Caudate nucleus (tissue), 63 donors: ENCODE measurements at places on chromosomes 12 and 14.

GRCh38 chr12:120283318-120283717 is 8.4 kb downstream of the RNU4-2 start:
- no peak for DNase-seq

DNA sequence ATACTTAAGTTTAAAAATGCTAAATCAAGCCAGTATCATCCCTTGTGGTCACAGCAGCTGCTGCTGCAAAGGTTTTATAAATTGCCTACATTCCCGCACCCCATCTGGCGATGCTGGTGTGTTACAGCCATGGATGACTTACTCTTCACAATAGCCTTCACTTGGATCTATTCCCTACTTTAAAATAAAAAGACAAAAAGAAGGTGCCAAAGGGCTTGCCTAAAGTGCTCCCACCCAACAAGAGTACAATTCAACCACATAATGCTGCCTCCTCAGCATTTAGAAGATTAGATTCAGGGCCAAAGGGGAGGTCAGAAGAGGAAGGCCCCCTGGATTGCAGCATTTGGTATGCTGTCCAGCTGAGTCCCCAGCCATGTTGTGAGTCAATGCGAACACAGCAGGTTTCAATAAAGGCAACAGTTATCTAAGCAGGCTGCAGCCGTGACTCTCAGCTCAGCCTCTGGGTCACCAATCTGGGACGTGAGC is 176.1 kb downstream of the DAD1 start:
- DNase-seq: no peak

DNA sequence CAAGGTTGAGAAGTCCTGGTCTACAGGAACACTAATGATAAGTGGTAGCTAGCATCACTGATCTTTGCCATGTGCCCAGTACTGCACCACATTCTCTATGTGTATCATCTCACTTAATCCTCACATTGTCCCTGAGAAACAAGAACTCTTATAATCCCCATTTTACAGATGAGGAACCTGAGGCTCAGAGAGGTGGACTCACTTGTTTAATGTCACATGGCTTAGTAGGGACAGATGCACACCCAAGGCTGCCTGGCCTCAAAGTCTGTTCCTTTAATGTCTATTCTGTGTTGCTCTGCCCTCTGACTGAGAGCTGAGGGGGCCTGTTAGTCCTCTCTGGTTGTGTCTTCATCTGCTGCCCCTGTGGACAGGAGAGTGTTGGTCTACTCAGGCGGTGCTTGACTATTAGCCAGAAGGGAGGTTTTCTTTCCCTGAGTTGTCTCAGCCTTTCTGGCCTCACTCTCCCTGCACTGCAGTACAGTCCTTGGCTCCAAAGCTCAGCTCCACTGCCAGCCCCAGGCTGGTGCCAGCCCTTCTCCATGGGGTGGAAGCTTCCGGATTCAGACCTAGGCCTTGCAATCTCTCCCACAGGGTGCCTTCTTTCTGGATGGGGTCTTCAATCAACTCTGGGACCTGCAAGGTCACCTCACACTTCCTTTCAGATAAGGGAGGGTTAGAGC is 4.9 kb upstream of the DYNLL1 start:
- DNase-seq: no peak

DNA sequence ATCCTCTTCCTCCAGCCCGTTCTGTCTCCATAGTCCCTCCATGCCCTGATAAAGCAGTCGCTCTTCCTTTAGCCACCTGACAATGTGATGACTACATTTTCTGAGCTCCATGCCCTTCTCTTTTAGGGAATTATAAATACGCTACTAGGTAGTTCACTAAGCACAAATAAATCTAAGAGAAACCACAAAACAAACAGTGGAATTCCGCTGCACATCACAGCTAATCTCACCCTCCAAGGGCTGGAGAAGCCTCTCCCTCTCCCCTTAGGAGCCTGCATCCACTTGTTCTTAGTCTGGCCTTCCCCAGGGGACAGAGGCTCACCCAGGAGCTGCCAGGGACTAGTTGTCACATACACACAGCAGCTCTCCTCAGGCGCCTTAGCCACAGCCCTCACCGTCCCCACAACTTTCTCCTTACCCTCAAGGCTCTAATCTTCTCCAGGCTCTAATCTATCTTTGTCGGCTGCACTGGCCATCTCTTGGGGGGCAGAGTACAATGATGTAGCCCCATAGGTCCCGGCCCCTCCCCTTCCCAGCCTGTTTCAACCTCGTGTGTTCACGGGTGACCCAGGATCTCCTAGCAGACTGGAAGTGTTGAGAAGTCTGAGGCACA is 55.9 kb upstream of the GPR68 start:
- no peak for DNase-seq

DNA sequence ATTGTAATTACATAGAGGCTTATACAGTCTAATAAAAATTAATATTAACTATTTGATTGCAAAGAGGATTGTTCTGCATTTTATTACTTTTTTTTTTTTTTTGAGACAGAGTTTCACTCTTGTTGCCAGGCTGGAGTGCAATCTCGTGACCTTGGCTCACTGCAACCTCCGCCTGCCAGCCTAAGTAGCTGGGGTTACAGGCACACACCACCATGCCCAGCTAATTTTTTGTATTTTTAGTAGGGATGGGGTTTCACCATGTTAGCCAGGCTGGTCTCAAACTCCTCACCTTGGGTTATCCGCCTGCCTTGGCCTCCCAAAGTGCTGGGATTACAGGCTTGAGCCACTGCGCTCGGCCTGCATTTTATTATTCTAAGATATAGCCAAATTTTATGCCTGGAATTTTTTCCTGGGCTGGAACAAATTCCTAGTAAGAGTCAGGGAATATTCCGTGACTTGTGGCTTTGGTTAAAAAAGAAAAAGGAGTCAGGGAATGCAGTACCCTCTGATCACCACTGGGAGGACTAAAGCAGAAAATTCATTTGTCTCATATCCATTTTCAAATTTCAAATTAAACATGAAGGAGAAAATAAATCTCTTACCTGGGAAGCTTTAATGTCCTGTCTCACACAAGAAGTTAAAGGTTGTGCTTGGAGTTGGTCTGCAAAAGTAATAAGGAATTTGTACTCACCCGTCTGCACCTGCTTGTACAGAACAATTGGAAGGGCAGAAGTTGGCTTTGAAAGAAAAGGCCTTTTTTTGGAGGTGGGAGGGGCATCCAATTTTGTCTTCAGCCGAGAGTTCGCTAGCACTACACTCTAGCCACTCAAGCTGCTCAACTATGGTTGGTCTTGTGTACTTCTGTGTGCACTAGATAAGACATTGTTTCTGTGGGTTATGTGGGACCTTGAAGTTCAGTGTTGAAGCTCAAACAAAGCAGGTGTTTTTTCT is 8.7 kb downstream of the MARK3 start:
- no peak for DNase-seq

DNA sequence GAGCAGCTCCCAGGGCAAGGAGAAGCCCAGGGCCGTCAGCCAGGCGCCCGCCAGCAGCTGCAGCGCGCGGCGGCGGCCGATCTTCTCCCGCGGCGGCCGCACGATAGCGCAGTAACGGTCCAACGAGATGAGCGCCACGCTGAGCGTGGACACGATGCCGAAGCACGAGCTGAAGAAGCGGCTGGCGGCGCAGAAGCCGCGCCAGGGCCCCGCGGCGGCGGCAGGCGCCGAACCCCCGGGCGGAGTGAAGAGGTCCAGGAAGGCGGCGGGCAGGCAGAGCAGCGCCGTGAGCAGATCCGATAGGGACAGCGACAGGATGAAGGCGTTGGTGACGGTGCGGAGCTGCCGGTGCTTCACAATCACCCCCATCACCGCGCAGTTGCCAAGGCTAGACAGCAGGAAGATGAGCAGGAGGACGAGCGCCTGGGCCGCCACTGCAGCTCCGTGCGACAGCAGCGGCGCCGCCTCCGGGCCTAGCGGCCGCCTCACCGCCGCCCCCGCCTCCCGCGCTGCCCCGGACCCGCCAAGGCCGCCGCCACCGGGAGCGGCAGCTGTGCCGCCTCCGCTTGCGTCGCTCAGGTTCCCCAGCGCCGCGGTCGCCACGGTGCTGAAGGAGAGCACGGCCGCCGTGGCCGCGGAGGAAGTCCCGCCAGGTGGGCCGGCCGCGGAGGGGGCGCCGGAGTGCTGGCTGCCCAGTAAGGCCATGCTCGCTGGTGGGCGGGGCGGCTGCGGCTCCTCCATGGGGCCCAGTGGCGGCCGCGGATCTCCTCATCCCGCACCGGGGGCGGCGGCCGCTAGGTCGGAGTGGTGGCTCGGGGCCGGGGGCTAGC is 479 bp downstream of the GPR135 start:
- DNase-seq: no peak

GRCh38 chr14:36580856-36581831 is 1.3 kb downstream of the NKX2-8 start:
- DNase-seq: no peak

GRCh38 chr12:31492599-31493196 is 98.2 kb downstream of the DENND5B start:
- no peak for DNase-seq

DNA sequence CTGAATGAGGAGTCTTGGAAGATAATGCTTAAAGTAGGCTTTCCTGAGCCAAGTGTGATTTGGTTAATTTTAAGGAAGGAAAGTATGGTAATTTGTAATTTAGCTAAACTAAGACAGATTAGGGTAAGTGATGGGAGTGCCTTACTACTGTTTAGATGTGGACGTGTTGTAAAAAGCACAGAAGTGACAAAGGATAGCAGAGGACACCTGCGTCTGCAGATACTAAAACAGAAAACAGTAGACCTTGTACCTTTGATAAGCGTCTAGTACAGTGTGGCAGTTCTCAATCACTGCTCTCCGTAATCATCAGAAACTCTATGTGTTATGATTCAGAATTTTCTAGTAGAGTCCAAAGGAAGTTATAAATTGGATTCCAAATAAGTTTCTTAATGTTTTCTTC is 58.0 kb downstream of the MIA2 start:
- no peak for DNase-seq

- no peak for DNase-seq
Measured at GRCh38 chr14:54785778-54786770, 116.6 kb downstream of the GCH1 start.

DNA sequence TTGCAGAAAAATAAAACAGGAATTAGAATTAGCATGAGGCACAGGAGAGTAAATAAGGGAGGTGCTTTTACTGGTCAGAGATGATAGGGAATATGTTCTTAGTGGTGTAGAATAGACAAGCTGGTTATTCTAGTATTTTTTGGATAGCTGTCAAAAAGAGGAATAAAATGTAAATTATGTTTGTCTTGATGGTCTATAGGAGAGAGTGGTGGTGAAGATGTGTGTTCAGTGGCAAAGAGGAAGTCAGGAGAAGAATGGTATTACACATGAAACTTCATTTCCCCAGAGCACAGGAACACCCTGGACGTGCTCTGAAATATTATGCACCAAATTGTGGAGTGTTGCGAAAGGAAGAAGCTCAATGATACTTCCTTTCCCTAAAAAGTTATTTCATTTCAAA is 27.8 kb downstream of the MUCL1 start:
- no peak for DNase-seq

- DNase-seq: no peak
Measured at GRCh38 chr14:60977847-60978246, 3.0 kb downstream of the TRMT5 start.

GRCh38 chr14:76771437-76771980 is 10.2 kb downstream of the VASH1 start:
- no peak for DNase-seq

GRCh38 chr14:61662437-61663311 is 32.6 kb upstream of the HIF1A start:
- DNase-seq: no peak

GRCh38 chr14:97224016-97224415 is 426.8 kb downstream of the VRK1 start:
- DNase-seq: no peak

DNA sequence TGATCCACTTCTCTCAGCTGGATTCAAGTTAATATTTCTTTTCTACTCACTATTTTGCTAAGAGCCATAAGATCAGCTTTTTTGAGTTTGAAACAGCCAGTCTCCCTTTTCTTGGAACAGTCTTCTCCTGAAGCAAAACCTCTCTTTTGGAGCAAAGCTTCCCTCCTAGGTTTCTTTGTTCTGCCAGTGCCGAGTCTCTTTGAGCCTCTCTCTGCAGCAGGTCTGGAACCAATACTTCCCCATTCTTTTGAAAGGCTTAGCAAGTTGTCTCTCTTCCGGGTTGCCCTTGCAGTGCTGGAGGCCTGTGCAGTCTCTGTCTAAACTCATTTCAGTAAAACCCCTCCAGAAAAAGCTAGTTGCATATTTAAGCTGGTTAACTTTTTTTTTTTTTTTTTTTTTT is 454.8 kb downstream of the NOVA1 start:
- no peak for DNase-seq

DNA sequence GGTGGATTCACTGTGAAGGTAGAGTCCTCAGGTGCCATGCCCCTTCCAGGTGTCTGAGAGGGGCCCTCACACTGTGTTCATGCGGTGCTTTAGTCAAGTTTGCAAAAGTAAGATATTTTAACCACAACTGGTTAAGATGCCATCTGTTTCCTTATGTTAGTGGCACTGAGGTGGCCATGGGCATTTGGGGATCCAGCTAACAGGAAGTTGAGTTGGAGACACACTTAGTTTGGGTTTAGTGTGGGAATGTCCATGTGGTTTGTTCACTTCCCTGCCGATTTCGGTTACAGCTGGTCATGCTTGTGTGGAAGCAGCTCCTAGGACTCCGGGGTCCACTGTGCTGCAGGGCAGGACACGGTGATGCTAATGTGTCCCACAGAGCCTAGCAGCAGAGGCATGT is 17.3 kb upstream of the ABHD12B start:
- DNase-seq: no peak

- no peak for DNase-seq
Measured at GRCh38 chr12:30257618-30258017, 438.1 kb downstream of the IPO8 start.

- DNase-seq: no peak
Measured at GRCh38 chr14:68241862-68242487, 422.4 kb downstream of the RAD51B start.

DNA sequence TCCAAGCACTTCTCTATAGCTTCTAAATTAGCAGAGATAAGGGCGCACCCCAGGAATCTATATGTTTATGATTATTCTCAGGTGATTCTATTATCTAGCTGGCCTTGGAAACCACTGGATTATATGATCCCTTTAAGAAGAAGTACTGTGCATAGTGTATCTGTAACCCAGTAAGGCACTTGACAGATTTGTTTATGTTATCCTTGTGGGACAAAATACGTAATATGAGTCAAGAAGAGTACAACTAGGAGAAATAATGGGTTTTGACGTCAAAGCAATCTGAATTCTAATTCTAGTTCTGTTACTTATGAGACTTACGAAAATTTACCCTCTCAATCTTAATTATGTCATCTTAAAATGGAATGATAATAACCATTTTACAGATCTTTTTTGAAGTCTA is 259.6 kb upstream of the NAV3 start:
- no peak for DNase-seq

GRCh38 chr12:117141097-117141898 is 42.1 kb upstream of the TESC start:
- DNase-seq: no peak
